ENCODE measurements at places on chromosomes 4 and X.

GRCh38 chrX:129769467-129770154, 10.1 kb upstream of the SASH3 start:
- peak; percentile 98 for DNase-seq

DNA sequence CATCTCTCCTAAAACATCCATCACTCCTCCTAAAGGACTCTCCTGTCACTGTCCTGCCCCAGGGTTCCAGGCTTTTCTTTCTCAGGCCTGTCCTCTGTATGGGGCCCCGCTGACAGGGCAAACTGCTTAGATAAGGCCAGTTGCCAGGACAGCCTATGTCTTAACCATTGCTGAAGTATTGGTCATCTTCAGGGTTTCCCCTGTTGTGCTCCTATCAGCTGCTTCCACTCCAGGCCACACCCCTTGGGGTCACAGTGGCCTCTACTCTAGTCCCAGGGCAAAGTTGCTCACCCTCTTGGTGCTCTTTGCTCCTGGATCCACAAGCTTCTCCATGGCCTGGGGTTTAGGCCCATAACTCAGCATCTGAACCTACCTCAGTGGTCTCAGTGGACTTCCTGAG, 138.0 kb upstream of the PJA1 start:
- DNase-seq = no peak

- no peak for DNase-seq
These were observed 7.0 kb downstream of the ENOX2 start for GRCh38 chrX:130896026-130896425.

GRCh38 chr4:57158221-57158620, 48.0 kb upstream of the IGFBP7 start:
- no peak for DNase-seq

DNA sequence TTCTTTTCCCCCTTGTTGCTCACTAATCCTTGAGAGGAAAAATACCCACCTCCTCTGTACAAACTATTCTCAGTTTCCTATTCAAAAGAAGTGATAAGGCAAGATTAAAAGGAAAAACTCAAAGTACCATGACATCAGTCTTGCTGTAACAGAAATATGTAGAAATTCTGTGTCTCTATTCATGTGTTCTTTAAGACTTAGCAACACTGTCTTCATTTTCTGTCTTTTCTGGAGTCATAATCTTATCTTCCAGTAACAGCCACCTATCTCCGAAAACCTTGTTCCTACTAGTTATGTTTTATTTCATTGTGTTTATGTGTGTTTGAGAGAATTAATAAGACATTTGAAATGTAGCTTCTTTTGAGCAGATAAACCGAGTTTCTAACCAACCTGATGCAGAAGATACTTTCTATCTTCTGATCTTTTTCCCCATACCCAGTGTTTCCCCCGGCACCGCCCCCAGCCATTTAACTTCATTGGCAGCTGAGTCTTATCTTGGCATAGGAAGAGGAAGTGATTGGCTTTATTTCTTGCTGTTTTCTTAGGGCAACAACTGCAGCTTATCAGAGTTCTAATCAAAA, 8.0 kb downstream of the FAM241A start:
- no peak for DNase-seq

- DNase-seq = peak; percentile 78
These were observed 64.9 kb upstream of the SCOC start for GRCh38 chr4:140308366-140309123.

GRCh38 chr4:8392591-8393190, 47.8 kb downstream of the ACOX3 start:
- no peak for DNase-seq

GRCh38 chrX:14697451-14697850, 168.1 kb downstream of the GLRA2 start:
- DNase-seq = peak; percentile 8

DNA sequence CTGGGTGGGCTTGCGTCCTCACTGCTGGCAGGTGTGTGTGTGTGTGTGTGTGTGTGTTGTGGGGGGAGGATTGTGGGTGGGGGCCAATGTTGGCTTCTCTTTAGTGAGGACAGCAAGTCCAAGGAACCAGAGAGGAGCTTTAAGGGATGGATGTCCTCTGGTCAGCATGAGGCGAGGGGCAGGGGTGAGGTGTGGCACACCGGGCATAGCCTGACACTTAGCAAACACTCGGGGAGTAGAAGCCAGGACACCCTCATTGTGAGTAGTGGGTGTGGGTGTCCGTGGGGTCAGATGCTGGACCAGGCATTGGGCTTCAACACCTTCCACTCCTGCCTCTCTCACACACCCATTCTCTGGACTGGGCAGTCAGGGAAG, 2.8 kb downstream of the SORCS2 start:
- DNase-seq = no peak

GRCh38 chr4:168923526-168924194, 86.4 kb downstream of the CBR4 start:
- peak; percentile 61 for DNase-seq

DNA sequence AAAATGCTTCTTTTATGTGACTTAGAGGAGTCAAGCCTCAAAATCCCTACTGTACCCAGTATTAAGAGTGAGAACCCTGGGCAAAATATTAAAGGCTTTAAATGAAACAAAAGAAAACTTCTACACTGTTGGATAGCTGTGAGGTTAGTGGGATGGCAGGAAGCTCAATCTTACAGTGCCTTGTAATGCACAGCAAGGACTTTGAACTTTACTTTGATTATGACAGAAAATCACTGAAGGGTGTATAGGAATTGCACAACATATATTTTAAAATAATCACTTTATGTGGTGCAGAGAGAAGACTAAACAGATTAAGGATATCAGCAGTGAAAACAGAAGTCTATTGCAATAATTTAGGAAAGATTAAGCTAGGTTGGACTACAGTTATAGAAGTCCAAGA, 1333.4 kb downstream of the ADGRL3 start:
- DNase-seq = no peak

DNA sequence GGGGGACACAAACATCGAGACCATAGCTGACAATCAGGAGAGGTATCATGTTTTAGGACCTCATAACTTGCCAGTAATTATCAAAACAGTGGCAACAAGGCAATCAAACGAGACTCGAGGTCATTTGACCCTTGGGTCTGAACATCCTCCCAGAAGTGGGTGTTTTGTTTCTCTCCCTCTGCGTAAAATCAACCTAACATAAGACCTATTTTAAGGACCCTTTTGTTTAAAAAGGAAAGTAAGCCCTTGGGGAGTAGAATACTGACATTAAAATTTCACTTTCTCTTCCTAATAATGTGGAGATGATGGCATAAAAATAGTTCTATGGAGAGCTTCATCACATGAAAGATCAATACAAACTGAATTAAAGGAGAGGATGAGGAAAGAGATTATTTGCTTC, 106.2 kb upstream of the PUDP start:
- no peak for DNase-seq

GRCh38 chrX:96568071-96568470, 116.6 kb upstream of the DIAPH2 start:
- no peak for DNase-seq

GRCh38 chr4:80446664-80447063, 111.1 kb downstream of the CFAP299 start:
- DNase-seq = no peak

GRCh38 chr4:184237612-184238011, 19.9 kb upstream of the ENPP6 start:
- DNase-seq = no peak

GRCh38 chrX:39301036-39301435, 499.8 kb downstream of the MID1IP1 start:
- DNase-seq = no peak

GRCh38 chr4:25283948-25284347, 28.6 kb upstream of the ZCCHC4 start:
- DNase-seq = no peak

DNA sequence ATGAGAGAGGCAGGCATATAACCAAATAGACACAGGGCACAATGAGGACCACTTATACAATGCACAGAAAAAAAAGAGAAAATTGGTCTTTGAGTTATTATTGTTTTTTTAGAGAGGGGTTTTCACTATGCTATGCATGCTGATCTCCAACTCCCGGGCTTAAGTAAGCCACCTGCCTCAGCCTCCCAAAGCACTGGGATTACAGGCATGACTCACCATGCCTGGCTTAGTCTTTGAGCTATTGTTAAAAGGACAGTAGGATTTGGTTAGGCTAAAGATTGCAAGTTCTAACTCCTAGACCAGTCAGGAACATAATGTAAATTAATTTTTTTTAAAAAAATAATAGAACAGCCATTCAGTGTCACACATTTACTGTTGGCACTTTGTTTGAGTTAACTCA, 340.1 kb downstream of the GPAT3 start:
- no peak for DNase-seq

- DNase-seq = no peak
These were observed 28.2 kb downstream of the WDR1 start for GRCh38 chr4:10088135-10089010.

- no peak for DNase-seq
These were observed 144.0 kb upstream of the NAP1L5 start for GRCh38 chr4:88841635-88842034.

- DNase-seq = no peak
These were observed 82.2 kb downstream of the SLC9A7 start for GRCh38 chrX:46676399-46677356.

DNA sequence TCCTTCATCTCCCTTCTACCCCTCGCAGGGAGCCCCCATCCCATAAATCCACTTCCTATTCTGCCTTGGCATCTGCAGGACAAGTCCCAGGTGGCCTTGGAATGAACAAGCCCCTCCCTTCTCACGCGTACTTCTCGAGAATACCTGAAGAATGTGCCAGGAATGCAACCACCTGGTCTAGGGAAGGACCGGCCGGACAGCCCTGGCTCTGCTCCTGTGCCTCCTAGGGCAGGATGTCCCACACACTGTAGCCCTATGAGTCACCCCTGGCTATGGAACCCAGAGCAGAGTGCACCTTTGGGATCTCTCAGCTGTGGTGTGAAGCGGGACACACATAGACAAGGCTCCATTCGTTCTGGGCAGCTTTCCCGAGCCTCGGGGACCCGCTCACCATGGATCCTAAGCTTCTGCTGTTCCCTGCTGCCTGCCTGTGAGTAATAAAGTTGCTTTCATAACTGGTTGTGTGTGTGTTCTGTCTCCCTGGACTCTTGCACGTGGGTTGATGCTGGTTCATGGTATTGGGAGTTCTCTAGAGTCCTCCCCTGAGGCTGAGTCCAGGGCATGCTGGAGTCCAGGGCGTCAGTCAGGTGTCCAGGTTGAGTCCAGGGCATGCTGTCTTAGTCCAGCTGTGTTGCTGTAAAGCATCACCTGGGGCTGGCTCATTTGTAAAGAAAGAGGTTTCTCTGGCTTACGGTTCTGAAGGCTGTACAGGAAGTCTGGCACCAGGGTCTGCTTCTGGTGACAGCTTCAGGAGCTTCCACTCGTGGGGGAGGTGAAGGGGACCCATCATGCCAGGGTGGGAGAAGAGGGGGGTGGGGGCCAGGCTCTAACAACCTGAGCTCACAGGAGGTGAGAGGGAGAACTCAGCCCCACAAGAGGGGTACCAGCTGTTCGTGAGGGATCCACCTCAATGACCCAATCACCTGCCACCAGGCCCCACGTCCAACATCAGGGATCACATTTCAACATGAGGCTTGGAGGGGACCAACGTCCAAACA, 7.4 kb upstream of the PDE6B start:
- DNase-seq = no peak

DNA sequence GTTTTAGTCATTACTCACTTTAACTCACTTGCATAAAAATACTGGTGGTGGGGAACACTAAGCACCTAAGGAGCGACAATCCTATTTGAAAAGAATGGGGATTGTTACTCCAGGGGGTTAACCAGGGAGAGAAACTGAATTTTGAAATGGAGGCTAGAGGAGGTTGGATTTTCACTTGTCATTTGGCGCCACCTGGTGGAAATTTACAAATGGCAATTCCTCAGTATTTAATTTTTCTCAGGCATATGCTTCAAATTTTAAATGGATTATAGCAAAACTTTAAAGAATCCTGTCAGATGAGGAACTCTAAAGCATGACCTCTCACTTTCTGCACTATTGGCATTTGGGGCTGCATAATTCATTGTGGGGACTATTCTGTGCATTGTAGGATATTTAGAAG, 2.7 kb upstream of the GEMIN8 start:
- DNase-seq = peak; percentile 33

GRCh38 chr4:16439768-16440167, 213.5 kb upstream of the TAPT1 start:
- DNase-seq = no peak

Data from MM.1S (cell line).